ENCODE measurements at places on chromosomes 5 and 9.

GRCh38 chr9:102185371-102185770 lies 446.9 kb upstream of the GRIN3A start:
- no peak for DNase-seq

GRCh38 chr9:101098392-101098791 lies 69.9 kb downstream of the PLPPR1 start:
- DNase-seq = no peak

GRCh38 chr5:117326997-117327396 lies 752.4 kb upstream of the SEMA6A start:
- DNase-seq = no peak

DNA sequence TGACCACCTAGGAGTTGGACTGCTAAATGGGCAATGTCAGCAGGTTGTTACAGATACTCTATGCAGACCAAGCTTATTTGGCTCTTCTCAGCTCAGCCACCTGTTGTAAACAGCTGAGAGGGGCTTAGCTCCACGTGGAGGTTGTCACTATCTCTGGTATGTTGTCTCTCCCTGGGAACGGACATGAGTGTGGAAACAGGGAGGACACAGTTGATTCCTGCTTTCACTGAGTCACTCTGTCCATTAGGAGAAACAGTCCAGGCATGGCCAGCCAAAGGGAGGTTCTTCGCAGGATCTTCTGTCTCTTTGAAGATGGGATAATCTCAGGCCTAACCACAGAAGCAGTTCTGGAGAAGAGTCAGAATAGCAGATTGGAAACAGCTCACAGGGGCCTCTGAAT lies 121.2 kb downstream of the PALM2AKAP2 start:
- peak; percentile 49 for DNase-seq
